ENCODE measurements at places on chromosomes 1 and 21.

- DNase-seq: no peak
Observed at GRCh38 chr21:39111931-39112550, 71.2 kb downstream of the PSMG1 start.

GRCh38 chr1:11720525-11720924, 15.4 kb upstream of the AGTRAP start:
- no peak for DNase-seq

- DNase-seq: peak; percentile 90
Observed at GRCh38 chr1:35641233-35641866, at the start of gene PSMB2. Gene PSMB2 (minus strand): TSS chr1:35641526. CDS start chr1:35641432, 94 bp downstream.

DNA sequence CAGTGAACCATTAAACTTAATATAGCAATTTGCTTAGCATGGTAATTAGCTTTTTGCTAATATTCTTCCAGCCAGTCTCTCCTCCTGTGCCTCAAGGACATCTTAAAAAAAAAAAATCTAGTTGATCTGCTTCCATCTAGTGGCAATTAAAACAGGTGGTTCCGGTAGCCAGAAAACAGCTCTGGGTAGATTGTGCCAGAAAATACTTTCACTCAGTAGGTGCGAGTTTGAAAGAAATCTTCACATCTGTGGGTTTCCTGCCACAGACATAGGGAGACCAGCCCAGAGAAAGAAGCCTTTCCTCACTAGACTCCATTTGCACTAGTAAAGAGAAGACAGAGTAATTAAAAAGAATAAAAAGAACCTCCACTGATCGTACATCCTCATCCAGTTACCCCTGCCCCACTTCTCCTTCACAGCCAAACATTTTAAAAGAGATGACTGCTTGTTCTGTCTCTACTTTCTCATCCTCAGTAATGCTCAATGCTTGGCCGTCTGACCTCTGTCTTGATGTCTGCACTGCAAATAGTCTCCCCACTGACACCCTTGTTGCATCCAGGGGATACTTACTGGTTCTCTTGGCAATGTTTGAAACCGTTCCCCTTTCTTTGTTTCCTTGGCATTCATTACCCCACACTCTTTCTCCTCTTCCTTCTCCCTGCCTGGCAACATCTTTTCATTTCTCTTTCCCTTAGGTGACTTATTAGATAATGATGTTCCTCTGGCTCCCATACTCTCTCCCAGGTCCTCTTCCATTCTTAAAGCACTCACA, 16.9 kb downstream of the SELL start:
- no peak for DNase-seq

GRCh38 chr1:152188673-152189591, 29.9 kb upstream of the RPTN start:
- peak; percentile 42 for DNase-seq

DNA sequence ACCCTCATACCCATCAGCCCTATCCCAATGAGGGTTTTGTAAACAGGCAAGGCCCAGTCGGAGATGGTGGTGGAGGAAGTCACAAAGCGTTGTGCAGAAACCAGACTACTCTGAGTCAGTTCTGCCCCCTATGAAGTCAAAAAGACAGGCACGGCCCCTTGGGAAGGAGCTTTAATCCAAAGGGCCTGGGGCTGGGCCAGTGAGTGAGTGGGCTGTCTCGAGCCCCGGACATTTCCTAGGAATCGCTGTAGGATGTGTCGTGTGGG, 442 bp upstream of the AHCYL1 start:
- no peak for DNase-seq

GRCh38 chr1:215844777-215845176, 277.7 kb downstream of the KCTD3 start:
- no peak for DNase-seq

- DNase-seq: no peak
Observed at GRCh38 chr1:63935553-63935952, 161.7 kb downstream of the ROR1 start.

DNA sequence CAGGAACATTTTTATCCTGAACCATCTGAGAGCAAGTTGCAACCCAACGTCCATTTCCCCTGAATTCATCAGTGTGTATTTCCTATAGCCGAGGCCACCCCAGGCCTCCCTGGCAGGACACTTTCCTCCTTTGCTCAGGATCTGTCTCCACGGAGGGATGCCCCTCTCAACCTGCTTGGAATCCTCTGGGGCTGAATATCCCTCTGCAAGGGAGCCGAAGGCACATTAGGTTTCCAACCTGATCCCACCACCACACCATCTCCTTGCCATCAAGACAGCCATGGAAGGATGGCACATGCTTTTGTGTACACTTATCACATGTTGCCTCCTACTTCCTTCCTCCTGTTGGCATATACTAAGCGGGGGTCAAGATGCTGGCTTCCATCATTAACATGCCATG, 74.8 kb upstream of the EDN2 start:
- DNase-seq: no peak

DNA sequence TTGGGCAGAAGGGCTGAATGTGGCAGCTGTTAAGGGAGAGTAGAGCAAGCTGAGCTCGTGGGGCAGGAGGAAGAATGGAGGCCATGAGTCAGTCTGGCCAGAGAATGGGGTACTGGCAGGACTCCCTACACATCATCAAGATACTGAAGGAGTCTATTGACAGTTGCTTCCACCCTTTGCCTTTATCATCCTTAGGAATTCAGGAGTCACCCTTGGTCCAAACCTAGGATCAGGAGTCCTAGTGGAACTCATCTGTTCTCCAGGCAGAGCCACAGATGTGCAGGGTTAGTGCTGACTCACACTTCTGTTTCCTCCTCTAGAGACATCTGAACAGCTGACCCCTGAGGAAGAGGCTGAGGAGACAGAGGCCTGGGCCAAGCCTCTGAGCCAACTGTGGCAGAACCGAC, 18.7 kb upstream of the ST3GAL3 start:
- no peak for DNase-seq

DNA sequence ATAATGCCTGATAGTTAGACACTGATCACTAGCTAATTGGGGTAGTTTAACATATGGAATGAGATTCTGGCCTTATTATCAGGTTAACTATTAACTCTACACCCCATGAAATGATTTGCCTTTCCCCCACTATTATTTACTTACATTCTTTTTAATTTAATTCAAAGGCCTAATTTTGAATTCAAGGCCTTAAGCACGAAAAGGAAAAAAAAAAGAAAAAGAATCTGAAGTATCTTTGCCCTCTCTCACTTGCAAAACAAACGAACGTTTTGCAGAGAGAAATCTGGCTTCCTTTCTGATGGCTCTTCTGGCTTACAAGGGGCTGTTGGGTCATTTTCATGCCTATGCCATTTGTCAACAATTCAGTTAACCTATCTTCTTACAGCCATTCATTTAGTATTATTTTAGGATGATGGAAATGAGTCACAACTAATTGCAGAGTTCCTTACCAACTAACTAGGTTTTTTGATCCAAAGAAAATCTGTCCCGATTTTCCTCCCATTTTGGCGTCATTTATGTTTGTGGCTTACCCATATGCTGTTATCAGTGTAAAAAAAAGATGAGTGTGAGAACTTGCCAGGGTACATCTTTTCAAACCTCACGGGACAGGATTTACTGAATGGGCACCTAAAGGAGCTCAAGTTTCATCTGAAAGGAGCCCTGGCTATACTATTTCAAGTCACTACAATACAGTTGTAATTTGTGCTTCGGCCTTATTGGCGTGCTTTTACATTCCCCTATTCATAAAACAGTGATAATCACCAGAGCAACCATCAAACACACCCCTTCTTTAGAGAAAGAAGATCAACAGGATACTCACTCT, 1.9 kb upstream of the ERRFI1 start:
- DNase-seq: no peak

- no peak for DNase-seq
Observed at GRCh38 chr1:90510143-90510542, 207.0 kb downstream of the BARHL2 start.

- DNase-seq: no peak
Observed at GRCh38 chr21:35377505-35378090, 328.5 kb upstream of the RUNX1 start.

GRCh38 chr1:17768651-17769241, 13.6 kb downstream of the ACTL8 start:
- DNase-seq: no peak

DNA sequence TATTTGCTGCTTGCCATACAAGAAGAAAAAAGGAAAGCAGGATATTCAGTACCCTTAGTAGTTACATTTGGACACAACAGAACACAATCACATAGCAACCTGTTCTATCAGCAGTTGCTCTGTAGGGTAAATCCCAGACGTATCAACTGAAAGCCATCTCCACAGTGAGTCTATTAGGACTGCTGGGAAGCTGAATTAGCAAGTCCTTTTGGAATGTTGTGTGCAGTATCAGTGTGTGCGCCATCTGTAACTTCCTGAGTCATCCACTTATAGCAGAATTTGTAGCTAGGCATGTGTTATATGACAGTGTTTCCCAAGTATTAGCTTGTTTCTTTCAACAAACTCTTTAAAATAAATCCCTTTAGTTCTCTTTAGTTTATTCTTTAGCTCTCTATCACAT, 21.3 kb downstream of the CCDC30 start:
- no peak for DNase-seq

DNA sequence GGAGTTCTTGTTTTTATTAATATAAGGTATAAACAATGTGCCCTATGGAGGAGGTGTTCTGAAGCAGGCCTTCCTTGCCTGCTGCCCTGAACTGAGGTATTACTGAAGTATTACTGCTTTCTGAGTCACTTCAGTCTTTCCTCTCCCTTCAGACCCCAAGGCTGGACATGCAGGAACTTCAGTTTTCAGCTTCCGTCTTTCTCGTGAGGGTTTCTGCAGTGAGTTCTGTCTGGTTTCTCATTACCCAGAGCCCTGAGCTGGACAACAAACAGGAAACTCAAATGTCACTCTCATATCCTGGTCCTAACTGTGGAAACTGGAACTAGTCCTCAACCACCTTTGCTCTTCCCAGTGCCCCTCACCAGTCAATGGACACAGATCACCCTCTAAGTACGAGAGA, 46.8 kb downstream of the ELAVL4 start:
- DNase-seq: no peak

DNA sequence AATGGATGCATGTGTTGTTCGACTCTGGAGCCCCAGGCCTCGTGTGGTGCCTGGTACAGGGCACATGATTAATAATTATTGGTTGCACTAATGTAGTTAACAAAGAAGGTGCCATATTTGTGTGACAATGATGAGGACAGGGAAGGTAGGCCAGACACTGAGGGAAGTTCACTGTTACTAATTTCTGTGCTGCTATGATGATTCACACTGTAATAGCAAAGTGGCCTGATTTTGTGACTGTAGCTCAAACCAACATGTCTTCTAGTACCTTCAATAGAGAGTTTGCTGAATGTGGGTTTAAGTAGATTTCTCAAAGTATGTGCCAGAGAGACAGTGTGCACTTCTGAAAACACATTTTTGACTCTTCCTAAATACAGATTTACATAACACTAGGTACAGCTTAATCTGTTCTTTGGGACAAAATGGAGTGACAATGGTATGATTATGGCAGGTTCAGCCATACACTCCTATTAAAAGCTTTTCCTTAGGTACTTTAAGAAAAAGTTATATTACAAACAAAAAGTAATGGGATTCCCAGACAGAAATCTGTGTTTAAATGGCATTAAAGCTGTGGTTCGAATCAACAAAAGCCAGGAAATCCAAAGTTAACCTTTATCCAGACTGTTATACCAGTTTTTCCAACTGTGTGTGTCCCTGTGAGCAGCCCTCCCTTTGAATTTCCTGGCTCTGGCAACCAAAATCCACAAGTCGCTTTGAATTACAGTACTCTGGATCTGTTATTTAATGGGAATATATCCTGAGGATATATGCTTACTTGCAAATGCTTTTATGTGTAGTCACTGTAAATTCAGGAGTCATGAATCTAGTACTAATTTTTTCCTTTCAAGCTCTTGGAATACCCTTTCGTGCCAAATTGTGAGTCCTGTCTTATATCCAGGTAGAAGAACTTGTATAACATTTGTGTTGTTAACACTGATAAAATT, 277.1 kb upstream of the SGIP1 start:
- DNase-seq: no peak

DNA sequence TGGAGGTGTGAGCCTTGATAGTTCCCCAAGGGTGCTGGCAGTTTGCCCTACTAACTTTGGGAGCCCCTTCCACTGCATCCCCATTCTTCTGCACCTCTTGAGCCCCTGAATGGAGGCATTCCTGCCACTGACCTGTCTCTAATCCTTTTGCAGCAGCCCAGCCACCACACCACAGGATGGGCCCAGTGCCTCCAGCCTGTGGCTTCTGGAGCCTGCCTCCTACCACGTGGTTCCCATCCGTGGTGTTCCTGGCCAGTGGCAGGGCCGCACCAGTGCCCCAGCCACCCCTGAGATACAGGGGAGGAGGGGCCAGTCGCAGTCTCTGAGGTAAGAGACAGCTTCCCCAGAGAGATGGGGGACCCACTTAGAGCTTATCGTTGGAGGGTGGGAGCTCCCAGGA, 14.4 kb downstream of the INAVA start:
- DNase-seq: no peak

DNA sequence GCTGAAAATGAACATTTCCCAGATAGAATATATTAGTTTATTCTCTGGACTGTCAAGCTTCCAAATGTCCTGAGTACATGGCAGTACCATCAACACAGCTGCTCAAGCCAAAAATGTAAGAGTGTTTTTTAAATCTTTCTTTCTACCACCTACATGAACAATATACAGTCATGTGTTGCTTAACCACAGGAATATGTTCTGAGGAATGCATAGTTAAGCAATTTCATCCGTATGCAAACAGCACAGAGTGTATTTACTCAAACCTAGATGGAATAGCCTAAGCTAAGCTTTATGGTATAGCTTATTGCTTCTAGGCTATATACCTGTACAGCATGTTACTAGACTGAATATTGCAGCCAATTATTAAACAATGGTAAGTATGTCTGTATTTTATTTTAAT, 561.9 kb upstream of the ADGRL4 start:
- no peak for DNase-seq

DNA sequence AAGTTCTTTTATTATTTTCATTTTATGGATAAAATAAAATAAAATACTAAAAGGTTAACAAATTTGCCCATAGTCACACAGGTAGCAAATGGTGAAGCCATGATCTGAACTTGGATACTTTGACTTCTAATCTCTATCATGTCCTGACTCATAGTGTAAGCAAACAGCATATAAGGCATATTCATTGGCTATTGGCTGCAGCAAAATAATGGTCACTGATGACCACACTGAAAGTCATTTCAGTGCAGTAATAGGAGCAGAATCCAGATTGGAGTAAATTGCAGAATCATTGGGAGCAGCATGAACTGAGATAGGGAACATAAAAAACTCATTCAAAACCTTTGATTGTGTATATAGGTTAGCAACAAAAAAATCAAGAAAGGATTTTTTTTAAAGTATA, 262.9 kb downstream of the PLA2G4A start:
- no peak for DNase-seq

DNA sequence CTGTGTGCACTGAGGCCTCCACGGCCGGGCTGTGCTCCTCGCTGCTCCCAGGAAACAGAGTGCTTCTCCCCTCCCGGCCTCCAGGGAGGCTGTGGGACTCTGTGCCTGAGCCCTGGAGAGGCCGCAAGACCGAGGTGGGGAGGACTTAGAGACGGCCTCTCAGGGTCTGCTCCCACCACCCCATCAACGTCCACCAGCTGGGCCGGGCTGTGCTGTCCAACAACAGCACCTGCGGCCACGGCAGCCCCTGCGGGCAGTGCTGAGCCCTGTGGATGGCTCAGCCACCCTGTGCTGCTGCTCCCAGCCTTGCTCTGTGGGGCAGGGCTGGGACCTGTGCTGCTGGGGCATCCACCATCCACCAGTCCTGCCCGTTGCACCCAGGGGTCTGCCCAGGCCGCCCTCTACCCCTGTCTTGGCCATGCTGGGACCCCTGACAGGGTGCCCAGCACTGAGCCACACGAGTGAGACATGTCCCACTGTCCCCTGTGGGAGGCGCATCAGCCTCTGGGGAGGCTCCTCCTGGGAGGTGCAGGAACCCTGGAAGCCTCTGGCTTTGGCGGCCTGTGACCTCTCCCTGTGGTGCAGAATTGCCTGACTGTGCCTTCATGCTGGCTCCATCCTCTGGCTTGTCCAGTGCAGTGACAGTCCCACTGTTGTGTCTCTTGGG, 31.2 kb upstream of the LRRC3 start:
- DNase-seq: no peak
